NCI-H345 (cell line): ENCODE measurements at places on chromosomes 3 and 15.

- DNase-seq, result no peak
Observed at GRCh38 chr3:33792167-33792892, 6.1 kb upstream of the PDCD6IP start.

- no peak for DNase-seq
Observed at GRCh38 chr15:55035749-55036148, 161.0 kb downstream of the RSL24D1 start.

DNA sequence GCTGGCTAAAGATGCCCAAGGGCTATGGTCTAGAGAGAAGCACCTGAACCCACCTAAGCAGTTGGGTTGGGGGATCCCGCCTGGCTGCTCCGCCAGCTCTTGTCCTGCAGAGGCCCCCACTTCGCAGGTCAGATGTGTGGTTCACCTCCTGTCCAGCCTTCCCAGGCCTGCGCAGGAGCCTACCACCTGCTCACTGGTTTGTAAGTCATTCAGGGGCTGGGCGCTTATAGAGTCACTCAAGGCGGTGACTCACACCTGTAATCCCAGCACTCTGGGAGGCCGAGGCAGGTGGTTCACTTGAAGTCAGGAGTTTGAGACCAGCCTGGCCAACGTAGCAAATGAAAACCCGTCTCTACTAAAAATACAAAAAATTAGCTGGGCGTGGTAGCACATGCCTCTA lies 3.9 kb upstream of the FURIN start:
- DNase-seq, result no peak

- DNase-seq, result peak; percentile 69
Observed at GRCh38 chr15:36178303-36178633, 401.2 kb upstream of the CDIN1 start.
